Activated naive CD8-positive, alpha-beta T cell treated with anti-CD3 and anti-CD28 coated beads, Interleukin-2, amount 10 ng/mL, durations not matched to agents 7 days and 5 days (primary cell): ENCODE measurements at places on chromosomes 13 and 19. TPM values are rescaled to one million over a fixed set of nuclear protein-coding genes. Genes with fewer than 3 reads are reported as not detected.

- DNase-seq: no peak
Measured at GRCh38 chr13:45064889-45065288, 55.4 kb upstream of the GTF2F2 start.

TBCB gene
- 150 TPM for total RNA-seq

GRCh38 chr13:62556978-62557377, 1141.3 kb upstream of the PCDH20 start:
- DNase-seq: no peak

GRCh38 chr19:50912727-50913716, 1.8 kb upstream of the KLK4 start:
- no peak for DNase-seq

DNA sequence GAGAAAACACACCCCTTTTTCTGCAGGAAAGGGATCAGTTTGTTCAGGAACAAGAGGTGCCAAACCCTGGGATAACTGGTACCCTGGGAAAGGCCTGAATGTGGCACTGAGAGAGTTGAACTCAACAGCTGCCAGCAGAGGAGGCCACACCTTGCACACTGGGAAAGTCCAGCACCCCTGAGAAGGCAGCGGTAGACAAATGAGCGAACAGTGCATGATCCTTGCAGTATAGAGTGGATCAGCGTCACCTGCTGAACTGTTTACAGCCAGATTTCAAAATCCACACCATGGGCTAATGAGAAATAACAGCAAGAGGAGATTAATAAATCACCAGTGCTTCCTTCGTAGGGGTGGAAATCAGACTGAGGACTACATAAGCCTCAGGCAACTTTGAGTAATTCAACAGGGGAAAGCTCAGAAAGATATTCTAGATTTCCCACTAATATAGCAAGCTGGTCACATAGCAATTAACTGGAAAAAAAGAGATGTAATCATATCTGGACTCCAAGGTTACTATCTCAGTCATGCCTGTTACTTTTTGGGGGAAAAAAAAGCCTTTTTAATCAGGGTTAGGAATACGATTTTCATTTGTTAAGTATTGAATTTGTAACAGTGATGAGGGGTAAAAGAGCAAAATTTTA, 52.0 kb downstream of the DCT start:
- no peak for DNase-seq

PRTN3 gene
- not detected for total RNA-seq

DNA sequence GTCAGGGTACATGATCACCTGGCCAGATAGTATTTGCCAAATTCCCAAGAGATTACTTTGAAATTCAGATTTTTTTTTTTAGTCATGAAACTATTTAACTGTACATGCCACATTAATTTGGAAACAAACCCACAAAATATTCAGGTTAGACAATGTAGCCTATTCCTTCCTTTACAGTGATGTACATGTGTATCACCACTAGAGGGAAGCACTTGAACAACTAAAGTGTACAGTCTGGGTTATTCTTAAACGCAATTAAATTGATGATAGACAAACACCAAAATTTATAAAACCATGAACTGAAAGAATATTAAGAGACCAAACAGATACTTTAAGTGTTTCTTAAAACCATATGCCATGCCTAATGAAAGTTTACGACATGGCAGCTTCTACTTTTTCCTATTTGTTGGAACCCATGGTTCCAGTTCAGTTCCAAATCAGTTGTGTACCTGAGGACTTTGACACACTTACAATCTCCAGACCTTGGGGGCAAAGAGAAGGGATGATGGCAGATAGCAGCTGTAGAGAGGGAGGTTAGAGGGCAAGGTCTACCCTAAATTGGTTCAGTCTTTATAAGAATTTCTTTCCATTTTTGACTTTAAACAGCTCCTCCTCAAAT, 52.8 kb downstream of the TNFSF13B start:
- no peak for DNase-seq

- DNase-seq: no peak
Measured at GRCh38 chr19:19745496-19746285, 12.8 kb upstream of the ZNF14 start.

RNF113B gene
- total RNA-seq: not detected
